ENCODE measurements at places on chromosomes 1 and 21.
A peak's percentile ranks its signal among the peaks of the same experiment; 100 is the strongest.

DNA sequence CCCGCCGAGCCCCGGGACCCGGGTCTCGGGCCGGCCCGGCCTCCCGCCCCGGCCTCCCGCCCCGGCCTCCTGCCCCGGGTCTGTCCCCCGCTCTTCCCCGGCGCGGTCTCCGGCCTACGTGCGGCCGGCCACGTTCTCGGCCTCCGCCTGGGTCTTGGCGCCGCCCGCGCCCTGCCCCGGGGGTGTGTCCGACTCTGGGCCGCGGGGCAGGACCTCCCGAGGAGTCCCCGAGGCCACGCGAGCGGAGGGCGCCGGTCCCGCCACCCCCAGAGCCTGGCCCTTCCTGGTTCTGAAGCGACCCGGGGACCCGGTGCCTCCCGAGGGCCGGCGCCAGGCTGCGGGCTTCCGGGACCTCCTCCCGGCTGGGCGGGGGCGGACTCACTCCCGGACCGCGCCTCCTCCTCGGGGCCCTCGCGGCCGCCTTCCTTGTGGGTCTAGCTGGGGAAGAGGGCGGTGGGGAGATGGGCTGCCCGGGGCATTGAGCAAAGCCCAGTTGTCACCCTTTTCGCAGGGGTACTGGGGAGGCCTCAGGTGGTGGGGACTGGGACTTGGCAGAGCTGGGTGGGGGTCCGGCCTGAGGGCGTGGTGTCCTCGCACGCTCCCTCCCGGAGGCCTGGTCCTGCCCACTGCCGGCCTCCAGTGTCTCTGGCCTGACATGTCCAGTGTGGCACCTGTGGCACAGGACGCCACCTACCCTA lies 558 bp downstream of the PFKL start:
- peak; percentile 89 for DNase-seq

GRCh38 chr1:8892026-8892425 lies 13.5 kb upstream of the ENO1 start:
- DNase-seq, result no peak

GRCh38 chr1:168079761-168080160 lies 57.0 kb downstream of the GPR161 start:
- DNase-seq, result no peak

- no peak for DNase-seq
These were observed 585 bp downstream of the NEGR1 start for GRCh38 chr1:72281637-72282270.

GRCh38 chr21:45211661-45212060 lies 76.0 kb downstream of the POFUT2 start:
- DNase-seq, result peak; percentile 84

DNA sequence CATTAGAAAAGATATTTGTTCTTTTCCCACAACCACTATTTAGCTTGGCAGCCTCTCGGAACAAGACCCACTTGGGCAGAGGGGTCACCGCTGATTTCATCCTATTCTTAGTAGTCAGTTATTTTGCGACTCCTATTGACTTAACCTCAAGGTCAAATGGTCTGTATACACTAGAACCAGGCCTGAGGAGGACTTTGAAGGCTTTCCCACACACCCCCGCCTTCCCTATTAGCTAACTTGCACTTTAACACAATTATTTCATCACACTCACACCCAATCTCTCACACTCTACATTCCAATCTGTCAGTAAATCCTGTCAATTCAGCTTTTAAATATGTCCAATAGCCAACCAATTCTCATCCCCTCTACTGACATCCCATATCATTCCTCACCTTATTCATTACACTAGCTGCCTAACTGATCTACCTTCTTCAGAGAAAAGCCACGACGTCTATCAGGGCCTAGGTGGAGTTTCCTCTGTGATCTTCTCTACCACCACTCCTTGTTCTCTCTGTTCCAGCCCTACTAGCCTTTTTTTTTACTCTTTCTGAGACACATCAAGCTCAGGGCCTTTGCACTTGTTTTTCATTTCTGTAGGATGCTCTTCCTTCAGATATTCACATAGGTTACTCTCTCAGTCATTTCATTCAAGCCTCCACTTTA lies 1.0 kb upstream of the NIBAN1 start:
- no peak for DNase-seq

GRCh38 chr1:53585129-53585528 lies 125.9 kb downstream of the DMRTB1 start:
- DNase-seq, result no peak

DNA sequence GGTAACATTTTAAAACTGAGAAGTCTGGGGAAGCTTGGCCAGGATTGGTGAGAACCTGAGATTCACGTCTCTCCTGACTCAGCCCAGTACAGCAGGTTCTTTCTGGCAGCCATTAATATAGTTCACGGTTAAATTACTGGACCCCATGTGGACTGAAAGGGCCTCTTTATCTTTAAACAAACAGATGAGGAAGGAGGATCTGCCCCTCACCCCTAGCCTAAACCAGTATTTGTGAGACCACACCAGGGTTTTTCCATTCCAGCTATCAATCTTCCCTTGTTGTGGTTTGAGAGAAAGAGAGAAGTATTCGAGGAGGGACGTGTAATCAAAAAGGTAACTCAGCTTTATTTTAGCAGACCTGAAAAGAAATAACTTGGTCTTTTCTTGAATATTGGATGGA lies 137.1 kb downstream of the PROX1 start:
- no peak for DNase-seq

DNA sequence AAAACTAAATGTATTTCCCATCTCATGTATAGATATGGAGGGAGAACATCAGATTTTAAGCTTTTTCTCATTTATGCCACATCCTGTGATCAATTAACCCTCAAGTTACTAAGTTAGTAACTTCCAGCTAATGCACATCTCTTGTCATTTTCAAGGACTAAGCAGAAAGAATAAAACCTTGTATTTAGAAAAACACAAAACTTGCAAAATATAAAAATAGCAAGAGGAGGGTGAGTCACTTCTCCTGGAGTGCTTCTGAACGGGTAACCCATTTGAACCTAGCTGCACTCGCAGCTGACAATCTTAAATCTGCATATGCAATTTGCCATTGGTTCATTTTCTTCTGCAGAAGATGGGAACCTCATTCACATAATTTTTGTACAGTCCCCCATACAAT lies 500.5 kb downstream of the SETD4 start:
- DNase-seq, result no peak

DNA sequence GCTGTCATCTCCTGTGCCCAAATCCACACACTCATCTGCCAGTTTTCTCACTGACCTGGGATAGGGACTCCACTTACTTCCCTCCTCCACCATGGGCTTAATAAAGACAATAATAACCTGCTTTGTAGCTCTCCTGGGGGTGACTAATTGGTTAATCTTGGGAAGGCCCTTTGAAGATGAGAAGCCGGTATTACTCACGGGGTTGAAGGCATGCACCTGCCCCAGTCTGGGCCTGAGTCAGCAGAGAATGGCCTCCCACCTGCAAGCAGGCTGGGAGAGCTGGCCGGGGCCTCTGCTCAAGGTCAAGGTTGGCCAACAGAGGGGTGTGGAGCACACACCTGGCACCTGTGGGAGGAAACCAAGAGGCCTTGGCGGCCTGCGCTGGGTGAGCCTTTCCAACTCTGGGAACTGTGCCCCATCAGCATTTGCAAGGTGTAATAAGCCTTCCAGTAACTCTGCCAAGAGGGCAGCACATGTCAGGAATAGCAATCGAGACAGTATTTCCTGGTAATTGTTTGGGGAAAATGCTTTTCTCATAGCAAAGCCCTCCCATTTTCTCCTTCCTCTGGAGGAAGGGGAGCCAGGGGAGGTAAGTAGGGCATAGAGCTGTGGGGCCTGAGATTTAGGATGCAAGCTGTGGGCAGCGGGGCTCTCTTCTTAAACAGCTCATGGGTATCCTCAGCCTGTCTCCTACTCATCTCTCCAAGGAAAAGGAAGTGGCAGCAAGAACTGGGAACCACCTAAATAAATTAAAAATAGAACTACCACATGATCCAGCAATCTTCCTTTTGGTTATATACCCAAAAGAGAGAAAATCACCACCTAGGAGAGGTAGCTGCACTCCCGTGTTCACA lies 49.0 kb downstream of the TOMM20 start:
- DNase-seq, result no peak

DNA sequence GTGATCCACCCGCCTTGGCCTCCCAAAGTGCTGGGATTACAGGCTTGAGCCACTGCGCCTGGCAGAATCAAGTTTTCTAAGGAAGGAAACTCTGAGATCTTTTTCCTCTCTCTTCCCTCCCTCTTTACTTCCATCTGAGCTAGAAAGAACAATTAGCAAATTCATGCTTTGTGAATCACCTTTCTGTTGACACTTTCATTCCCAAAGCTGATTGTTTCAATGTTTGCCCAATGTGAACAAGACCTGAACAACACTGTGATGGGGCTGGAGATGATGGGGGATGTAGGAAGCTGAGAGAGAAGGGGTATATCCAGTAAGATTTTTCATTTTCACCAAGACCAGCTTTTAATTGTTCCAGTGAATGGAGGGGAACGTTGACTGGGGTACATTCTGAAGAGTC lies 5.7 kb upstream of the TENT5B start:
- DNase-seq, result no peak

- no peak for DNase-seq
These were observed 6.2 kb downstream of the CSRP1 start for GRCh38 chr1:201500670-201501120.

DNA sequence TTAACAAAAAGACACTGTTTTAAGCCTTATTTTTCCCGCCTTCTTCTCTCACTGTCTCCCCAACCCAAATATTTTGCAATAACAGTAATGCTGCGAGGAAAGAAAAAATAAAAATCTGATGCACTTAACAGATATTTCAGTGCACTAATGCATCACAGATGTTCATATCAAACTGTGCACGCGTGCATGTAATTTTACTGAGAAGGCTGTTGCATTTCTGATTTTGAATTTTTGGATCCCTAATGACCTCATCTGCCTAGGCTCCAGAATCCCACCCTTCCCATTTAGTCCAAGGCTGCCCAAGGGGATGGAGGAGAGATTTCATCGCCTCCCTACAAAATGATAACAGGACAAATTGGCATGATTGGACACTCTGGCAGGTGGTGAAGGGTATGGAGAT lies 5.5 kb downstream of the TRABD2B start:
- DNase-seq, result peak; percentile 68

- no peak for DNase-seq
These were observed 30.7 kb upstream of the SLC19A1 start for GRCh38 chr21:45572783-45573451.

DNA sequence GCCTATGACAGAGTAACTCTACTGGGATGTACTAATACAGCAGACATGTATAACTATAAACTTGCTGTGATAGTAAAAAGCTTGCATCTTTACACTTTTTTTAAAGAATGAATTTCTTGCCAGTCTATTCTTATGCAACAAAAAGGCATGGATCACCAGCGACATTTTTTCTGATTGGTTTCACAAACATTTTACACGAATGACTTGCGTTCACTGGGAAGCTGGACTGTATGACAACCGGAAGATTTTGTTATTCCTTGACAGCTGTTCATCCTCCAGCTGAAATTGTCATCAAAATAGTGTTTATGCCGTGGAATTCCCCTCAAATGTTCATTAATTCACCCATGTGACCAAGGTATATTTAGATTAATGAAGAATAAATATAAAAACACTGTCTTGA lies 131.0 kb downstream of the XPR1 start:
- DNase-seq, result no peak

DNA sequence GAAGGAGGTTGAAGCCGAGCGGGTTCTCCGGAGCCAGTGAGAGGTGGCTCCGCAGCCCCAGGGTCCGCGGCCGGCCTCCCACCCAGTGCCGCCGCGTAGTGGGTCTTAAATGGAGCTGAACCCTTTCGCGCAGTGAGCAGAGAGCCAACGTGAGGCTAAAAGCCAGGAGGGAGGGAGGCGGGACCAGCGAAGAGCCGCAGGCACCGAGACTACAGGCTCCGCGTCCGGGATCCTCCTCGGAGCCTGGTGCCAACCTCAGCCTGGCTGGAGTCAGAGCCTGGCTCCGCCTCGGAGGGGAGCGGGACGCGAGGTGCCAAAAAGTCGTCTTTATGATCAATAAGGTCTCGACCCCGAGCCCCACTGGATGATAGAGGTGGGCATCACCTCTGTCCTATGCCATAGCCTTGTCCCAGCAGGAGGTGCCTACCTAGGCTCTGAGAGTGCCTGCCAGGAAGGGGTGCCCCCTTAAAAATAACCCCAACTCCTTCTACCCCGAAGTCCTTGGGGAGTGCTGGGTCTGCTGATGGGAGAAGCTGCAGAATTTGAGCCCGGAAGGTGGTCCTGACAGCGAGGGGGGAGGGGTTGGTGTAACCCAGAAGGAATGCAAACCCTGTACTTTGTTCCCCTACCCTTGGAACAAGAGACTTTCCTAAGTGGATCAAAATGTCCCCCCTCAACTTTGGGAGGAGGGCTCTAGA lies 1.6 kb downstream of the IGSF21 start:
- peak; percentile 76 for DNase-seq

- DNase-seq, result peak; percentile 56
These were observed 48.5 kb upstream of the B3GALT5 start for GRCh38 chr21:39564200-39564599.

DNA sequence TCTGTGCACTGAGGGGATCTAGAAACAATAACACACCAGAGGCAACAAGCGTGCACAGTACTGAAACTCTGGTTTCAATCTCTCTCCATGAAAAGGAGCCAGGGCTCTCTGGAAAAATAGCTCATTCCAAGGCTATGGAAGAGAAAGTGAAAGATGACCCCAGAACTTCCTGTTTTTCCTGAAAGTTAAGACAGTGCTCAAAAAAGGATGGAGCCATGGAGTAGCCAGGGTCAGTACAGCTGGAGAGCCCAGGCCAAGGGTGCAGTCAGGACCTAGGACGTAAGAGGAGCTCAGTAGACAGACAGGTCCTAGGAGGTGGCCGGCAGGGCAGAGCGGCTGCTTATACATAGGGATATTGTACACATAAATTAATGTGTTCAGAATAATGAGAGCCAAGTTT lies 19.1 kb downstream of the NOL9 start:
- DNase-seq, result no peak

GRCh38 chr1:183206538-183207122 lies 20.6 kb downstream of the LAMC2 start:
- no peak for DNase-seq

DNA sequence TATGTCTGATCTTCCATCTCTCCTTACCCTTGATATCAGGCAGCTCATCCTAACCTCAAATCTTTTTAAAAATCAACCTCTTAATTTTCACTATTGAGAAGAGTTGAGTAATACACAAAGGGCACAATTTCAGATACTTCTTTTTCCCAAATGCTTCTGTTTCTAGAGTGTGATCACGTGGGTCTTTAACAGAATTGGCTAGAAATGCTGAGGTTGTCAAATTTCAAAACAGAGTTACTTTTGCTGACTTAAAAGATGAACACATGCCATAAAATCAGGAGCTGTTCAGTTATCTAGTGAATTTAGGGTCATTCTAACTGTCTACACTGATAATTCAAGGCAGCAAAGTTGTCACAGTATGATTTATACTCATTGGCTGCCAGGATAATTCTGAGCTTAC lies 63.6 kb upstream of the NGF start:
- DNase-seq, result no peak

- peak; percentile 80 for DNase-seq
These were observed 991 bp downstream of the SELENBP1 start for GRCh38 chr1:151371370-151372057.

GRCh38 chr1:248471154-248471553 lies 2.0 kb upstream of the OR2T3 start:
- no peak for DNase-seq

GRCh38 chr1:200751717-200752116 lies 13.0 kb downstream of the CAMSAP2 start:
- no peak for DNase-seq
